Naive thymus-derived CD4-positive, alpha-beta T cell (primary cell): ENCODE measurements at places on chromosomes 11 and 22. TPM values are rescaled to one million over a fixed set of nuclear protein-coding genes. Genes with fewer than 3 reads are reported as not detected.

Gene SHISA8
- not detected for polyA plus RNA-seq

Gene LRRC32
- polyA plus RNA-seq, result not detected

Gene OR52E5
- polyA plus RNA-seq, result not detected

Gene NRIP3
- not detected for polyA plus RNA-seq

Gene KCNK7
- 0.25 TPM for polyA plus RNA-seq

Gene DSCAML1
- polyA plus RNA-seq, result not detected

Gene RBM4B
- 12.3 TPM for polyA plus RNA-seq

Gene ISX
- polyA plus RNA-seq, result not detected

Gene ATM
- polyA plus RNA-seq, result 84.7 TPM

Gene OR8D2
- polyA plus RNA-seq, result not detected

Gene FAM111A
- polyA plus RNA-seq, result 32.0 TPM
